Activated naive CD4-positive, alpha-beta T cell treated with Interleukin-2 at 50 U/mL for 16 hours (primary cell): ENCODE measurements at places on chromosomes 1 and 21.

DNA sequence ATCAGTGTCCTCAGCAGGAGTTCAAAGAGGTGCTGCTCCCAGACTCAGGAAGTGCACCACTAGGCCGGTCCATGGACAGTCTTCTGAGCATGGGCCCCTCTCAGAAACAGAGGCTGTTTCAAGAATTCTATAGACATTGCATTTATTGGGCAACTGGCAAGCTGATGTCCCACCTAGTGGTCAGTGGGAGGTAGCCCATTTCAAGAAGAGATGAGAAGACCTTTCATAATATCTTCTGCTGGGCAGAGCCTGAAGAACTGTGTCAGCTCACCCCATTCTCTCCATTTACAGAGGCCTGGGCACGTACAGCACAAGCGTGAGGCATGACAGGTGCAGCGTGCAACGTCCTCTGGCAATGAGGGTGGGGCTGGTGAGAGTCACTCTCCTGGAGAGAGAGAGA is 216.0 kb downstream of the DYRK1A start:
- no peak for DNase-seq

GRCh38 chr1:8465013-8465412 is 147.1 kb downstream of the SLC45A1 start:
- DNase-seq: no peak

DNA sequence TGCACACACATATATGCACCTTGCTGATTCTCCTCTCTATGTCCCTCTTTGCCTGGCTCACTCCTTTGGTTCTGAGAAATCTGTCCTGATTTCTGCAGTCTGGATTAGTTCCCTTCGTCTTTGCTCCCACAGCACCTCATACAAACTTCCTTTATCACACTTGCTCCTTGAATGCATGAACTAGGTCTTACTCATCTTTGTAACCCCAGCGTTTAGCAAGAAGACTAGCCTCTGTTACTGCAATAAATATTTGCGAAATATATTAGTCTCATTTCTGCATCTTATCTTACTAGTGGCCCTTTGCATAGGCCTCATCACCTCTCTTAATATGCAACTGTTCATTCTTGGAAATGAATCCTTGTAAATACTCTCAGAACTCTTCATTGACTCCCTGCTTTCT is 11.4 kb downstream of the SMYD2 start:
- DNase-seq: no peak

GRCh38 chr1:147243228-147243685 is 773 bp downstream of the CHD1L start:
- no peak for DNase-seq

- no peak for DNase-seq
Observed at GRCh38 chr21:34132926-34133325, 59.5 kb downstream of the MRPS6 start.

DNA sequence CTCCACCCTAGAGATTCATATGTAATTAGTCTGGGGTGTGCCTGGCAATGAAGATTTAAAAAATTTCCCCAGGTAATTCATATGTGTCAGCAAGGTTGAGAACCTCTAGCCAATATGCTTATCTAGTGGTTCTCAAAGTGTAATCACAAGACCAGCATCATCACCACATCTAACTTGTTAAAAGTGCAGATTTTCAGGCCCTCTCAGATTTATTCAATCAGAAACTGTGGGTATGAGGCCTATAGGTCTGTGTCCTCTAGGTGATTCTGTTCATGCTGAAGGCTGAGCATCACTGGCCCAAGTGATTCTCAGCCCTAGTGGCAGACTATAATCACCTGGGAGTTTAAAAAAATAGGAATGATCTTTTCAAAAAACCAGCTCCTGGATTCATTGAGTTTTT is 75.9 kb downstream of the SWT1 start:
- no peak for DNase-seq

DNA sequence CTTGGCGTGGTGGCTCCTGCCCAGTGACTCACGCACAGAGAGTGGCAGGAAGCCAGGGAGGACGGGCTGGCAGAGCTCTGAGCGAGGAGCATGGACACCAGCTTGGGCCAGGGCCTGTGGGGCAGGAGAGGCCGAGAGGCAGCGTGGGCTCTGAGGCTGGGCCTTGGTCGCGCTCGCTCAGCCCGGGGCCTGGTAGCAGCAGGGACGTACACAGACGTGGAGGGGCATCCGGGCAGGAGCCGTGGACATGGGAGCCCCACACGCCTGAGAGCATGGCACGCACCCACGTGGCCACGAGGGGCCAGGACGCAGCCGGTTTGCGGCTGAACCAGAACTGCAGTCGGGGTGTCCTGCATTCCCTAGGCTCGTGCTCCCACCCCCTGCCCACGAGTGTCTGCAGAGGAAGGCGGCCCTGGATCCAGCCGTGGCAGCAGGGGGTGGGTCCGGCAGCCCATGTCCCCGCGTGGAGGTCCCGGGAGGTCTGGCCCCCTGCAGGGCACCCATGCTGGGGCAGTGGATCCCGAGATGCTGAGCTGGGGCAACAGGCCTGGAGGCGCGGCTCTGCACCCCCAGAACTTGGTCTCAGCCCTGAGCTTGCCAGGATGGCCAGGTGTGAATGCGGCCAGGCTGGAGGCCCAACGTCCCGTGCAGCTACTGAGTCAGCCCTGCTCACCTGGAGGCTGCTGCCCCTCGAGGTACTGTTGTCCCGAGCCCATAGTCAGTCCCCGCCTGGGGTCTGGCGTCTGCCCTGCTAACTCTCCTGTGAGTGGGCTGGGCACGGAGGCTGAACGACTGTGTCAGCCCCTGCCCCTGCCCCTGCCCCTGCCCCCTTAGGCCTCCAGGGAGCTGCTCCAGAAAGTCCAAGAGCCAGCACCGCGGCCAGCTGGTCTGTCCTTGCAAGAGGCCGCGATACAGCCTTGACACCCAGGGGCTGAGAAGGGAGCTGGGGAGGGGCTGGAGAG is 61.6 kb downstream of the SLX9 start:
- DNase-seq: no peak

- DNase-seq: no peak
Observed at GRCh38 chr1:247357052-247357780, 25.5 kb upstream of the ZNF496 start.
